Activated T-cell treated with anti-CD3 and anti-CD28 coated beads, Interleukin-2, amount 50 U/mL, for 72 hours (primary cell): ENCODE measurements at places on chromosomes 2 and 18. TPM values are rescaled to one million over a fixed set of nuclear protein-coding genes. Genes with fewer than 3 reads are reported as not detected.
A peak's percentile ranks its signal among the peaks of the same experiment; 100 is the strongest.

TFPI gene
- total RNA-seq: 0.05 TPM

DNA sequence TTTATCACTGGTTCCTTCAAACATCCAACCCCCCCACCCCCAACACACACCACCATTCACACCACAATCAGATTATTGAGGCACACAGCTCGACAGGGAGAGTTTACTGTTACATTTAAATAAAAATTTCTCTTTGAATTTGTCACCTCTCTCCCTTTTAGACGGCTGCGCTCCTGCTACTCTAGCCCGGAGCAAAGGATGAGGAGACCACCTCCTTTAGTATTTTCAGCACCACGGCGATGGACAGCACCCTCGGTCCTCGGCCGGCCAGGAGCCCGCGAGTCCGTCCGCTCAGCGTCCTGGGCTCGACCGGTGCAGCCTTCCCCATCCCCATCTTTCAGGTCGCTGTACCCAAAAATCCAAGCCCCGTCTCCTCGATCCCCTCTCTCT, 892 bp downstream of the CELF4 start:
- H3K36me3 ChIP-seq: no peaks in the 10 kb centered on the region
- H3K27ac ChIP-seq: no peak overlapping the region
- peaks cover 65% of the 10 kb centered on the region for H3K27me3 ChIP-seq
- no peak overlapping the region for H3K4me3 ChIP-seq

FOXD4L1 gene
- total RNA-seq: not detected

- peaks cover 5% of the 10 kb centered on the region for H3K27me3 ChIP-seq
- no peak for DNase-seq
- no peaks in the 10 kb centered on the region for H3K36me3 ChIP-seq
- H3K4me3 ChIP-seq: no peak overlapping the region
- H3K4me1 ChIP-seq: no peaks in the 10 kb centered on the region
- H3K27ac ChIP-seq: no peak overlapping the region
Measured at GRCh38 chr2:16216558-16216945, 276.2 kb downstream of the MYCN start.

- peaks cover 13% of the 10 kb centered on the region for H3K36me3 ChIP-seq
- H3K4me3 ChIP-seq: no peak overlapping the region
- no peak for DNase-seq
- H3K4me1 ChIP-seq: peaks cover 11% of the 10 kb centered on the region
- peaks cover 7% of the 10 kb centered on the region for H3K27me3 ChIP-seq
Measured at GRCh38 chr2:111975053-111975552, 76.7 kb downstream of the MERTK start.

SLC23A3 gene
- 3.1 TPM for total RNA-seq

REEP1 gene
- 0.63 TPM for total RNA-seq

REG3G gene
- total RNA-seq: not detected

NEU2 gene
- total RNA-seq: not detected

TUBA4B gene
- not detected for total RNA-seq

DNA sequence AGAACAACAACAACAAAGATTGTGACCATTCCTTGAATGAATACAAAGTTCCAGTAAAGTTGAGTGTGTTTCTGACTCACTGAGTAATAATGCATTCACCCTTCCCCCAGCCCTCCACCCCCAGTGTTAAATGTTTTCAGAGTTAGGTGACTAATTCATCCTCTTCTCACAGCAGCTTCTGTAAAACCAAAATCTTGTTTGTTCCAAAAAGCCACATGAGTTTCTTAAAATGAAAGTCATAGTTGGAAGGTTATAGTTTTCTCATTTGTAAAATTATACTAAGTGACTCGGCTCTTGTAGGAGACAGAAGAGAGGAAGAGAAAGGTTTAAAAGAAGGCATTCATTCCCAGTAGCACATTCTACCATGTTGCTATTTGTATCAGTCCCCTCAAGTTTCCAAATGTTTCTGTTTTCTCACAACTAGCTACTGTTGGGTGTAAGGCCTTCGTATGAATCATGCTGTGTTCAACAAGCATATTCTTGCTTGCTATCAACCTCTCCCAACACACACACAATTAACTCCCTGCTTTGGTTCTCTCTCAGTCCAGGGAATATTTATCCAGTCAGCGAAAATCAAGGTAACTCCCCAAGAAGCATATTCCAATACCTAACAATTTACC, 75.3 kb downstream of the MBD2 start:
- no peaks in the 10 kb centered on the region for H3K27me3 ChIP-seq
- peak; percentile 72 for DNase-seq
- peaks cover 20% of the 10 kb centered on the region for H3K36me3 ChIP-seq
- peak overlapping the region; percentile 92 for H3K4me3 ChIP-seq
- H3K4me1 ChIP-seq: peaks cover 65% of the 10 kb centered on the region

DNA sequence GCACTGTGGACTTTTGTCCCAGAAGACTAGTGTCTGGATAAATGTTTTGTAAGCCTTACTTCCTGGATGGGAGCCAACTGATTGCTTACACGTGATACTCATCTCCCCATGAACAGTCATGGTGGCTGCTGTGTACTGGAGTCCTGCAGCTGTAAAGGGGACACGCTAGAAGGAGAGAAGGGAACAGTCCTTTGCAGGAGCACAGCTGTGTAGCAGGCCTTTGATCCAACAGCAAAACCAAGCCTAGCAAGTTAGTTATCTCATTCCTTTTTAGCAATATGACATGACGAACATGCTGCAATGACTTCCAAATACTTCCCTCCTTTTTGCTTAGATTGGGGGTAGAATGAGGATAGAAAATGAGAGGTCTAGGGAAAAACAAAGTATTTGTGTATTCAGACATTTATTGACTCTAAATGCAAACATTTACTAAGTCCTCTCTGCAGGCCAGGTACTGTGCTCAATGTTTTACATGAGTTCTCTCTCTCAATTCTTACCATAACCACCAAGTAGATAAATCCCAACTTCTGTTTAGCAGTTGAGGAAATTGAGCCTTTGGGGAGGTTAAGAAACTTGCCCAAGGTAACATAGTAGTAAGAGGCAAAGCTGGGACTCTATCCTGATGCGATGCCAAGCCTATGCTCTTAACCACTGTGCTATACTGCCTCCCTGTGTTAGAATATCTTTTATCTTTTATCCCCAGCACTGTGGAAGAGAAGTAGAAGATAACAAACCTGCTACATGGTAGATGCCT, 55.4 kb upstream of the CD28 start:
- peaks cover 44% of the 10 kb centered on the region for H3K4me1 ChIP-seq
- H3K36me3 ChIP-seq: no peaks in the 10 kb centered on the region
- no peaks in the 10 kb centered on the region for H3K27me3 ChIP-seq
- no peak overlapping the region for H3K4me3 ChIP-seq

AGAP1 gene
- total RNA-seq: 2.9 TPM

SCYGR4 gene
- total RNA-seq: not detected

GRCh38 chr2:224187220-224187619, 148.1 kb upstream of the SERPINE2 start:
- no peaks in the 10 kb centered on the region for H3K4me1 ChIP-seq
- no peak overlapping the region for H3K27ac ChIP-seq
- no peak overlapping the region for H3K4me3 ChIP-seq

MAP2 gene
- 0.97 TPM for total RNA-seq
